ENCODE measurements at places on chromosomes 2 and 18.

DNA sequence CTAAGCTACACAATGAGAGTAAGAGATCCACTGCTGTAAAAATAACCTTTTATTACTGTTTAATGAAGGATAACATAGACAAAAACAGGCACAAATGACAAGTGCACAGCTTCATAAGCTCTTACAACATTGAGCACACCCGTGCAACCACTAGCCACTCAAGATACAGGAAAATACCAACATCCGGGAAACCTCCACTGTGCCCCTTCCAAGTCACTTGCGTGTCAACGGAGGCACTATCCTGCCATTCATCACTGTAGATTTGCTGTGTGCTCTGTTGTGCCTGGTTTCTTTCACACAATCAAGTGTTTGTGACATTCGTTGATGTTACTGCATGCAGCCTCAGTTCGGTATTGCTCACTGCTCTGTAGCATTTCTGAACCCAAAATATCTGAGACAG is 292.9 kb upstream of the MYT1L start:
- DNase-seq, result no peak

DNA sequence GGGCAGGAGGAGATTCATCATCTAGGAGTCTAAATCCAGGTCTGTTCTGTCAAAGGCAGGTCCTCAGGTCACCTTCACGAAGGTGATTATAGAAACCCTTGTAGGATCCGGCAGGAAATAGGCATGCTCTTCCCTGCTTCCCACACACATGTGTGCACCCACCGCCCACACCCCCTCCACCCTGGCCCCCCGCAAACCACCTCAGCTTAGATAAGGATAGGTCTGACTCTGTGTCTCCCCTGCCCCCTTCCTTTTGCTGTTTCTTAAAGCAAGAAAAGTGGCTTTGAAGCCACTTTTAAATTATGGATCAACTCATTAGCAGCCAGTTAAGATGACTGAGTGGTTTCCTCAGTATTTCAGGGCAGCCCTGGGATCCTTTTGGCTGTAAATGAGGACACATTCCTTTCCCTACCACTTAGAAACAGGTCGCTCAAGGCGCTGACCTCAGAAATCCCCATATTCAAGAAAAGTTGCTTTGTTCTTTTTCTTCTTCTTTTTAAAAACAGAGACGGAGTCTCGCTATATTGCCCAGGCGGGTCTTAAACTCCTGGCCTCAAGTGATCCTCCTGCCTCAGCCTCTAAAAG is 14.5 kb upstream of the CIB4 start:
- no peak for DNase-seq

DNA sequence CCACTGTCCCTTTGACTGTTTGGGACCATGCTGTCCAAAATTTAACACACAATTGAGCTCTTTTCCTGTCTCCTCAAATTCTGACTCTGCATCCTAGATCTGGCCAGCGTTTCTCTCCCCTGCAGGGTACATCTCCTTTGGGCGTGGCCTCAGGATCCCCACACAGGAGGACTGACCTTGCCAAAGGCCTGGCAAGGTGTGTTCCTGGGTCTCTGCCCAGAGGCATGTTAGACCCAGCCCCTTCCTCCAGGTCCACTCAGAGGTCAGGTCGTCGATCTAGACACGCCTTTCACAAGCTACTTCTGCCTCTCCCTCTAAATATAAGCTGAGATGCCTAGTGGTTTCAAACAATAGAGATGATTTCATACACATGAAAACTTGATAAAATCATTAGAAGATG is 45.4 kb upstream of the SMIM21 start:
- DNase-seq, result no peak

DNA sequence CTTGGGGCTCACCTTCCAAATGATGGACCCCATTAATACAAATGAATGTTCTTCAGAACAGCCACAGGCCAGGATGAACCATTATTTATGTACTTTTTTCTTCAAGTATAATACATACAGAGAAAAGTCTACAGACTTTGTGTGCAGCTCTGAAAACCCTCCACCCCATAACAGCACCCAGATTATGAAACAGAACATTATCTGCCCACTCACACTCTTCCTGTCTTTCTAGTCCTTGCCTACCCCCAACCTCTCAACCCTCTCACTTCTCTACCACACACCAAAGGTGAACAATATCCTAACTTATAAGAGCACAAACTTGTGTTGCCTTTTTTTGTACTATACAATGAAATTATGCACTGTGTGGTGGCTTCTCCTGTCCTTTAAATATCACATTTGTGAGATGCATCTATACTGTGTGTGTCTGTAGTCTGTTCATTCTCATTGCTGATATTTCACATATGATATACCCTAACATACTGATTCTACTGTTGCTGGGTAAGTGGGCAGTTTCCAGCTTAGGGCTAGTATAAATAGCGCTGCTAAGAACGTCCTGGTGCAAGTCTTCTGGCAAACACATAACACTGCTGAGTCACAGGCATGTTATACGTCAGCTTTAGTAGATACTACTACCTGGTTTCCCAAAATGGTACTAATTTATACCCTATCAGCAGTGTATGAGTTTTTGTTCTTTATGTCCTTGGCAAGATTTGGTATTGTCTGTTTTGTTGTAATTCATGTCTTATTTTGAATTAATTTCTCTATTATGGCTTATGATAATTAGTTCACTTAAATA is 1.0 kb upstream of the NPHP1 start:
- DNase-seq, result no peak

DNA sequence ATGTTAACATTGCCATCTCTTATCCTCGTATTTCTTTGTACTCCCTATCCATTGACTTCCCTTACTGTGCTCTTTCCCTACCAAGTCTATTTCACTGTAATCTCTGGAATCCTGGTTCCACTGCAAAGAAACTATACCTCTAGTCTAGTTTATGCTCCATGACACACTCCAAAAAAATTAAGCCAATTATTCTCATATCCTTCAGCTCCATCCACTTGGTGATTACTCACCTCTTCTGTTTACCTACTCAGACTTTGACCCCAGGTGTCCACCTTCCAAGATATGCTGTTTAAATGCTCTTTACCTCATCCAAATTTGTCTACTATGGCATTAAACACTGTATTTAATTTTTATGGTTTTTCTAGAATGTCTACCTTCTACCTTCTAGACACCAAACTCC is 137.9 kb downstream of the ATAD2B start:
- DNase-seq, result no peak

- DNase-seq, result no peak
Measured at GRCh38 chr2:29114586-29114945, 649 bp upstream of the CLIP4 start.

GRCh38 chr2:175576875-175577274 is 395.4 kb upstream of the ATP5MC3 start:
- no peak for DNase-seq

DNA sequence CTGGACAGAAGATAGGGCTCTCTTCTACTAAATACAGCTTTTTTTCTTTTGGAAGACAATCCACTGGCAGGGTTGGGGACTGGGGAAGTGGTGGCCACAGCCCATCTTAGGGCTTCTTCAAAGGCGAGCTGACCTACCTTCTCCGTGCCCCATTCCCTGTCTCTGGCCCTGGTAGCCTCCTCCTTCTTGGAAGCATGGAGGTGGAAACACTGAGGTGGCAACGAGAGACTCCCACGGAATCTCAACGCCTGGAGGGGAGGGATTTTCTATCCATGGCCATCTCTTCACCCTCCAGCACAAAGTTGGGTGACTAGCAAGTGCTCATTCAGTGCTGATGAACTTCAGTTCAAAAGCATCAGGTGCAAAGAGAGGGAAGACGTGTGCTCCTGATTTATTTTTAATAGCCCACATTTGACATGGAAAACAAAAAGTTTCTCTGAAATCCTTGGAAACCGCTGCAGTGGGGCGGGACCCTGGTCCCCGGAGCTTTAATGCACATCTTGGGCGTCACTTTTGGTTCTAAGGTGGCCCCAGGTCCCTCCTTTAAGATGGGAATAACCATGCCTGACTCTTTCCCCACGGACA is 633 bp upstream of the ARMC9 start:
- DNase-seq, result no peak

DNA sequence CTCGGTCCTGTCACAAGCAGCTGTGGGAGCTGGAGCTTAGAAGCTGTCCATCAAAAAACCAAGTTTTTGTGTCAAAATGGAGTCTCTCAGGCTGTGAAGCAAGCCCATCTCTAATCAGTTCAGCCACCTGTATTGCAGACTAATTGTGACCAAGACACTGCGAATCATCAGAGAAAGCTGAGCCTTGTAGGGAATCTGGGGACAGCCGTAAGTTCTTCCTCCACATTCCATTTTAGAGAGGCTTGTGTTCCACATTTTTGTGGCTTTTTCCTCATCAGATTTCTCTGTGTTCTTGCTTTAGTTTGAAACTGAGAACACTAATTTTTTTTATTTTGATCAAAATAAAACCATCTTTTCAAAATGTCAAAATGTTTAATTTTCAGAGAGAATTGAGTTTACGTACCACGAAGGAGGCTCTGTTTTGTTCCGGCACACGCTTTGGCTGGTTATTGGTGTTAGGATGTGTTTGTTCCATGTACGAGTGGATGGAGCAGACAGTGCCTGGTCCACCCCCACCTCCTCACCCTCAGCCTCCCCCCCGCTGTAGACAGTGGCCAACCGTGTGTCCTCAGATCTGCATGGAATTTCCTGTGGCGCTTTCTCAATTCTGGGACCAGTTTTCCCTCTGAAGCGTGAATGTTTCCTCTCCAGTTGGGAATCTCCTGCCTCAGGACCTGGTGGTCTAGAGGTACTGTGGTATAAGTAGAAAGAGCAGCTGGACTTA is 140.8 kb downstream of the AGAP1 start:
- no peak for DNase-seq

DNA sequence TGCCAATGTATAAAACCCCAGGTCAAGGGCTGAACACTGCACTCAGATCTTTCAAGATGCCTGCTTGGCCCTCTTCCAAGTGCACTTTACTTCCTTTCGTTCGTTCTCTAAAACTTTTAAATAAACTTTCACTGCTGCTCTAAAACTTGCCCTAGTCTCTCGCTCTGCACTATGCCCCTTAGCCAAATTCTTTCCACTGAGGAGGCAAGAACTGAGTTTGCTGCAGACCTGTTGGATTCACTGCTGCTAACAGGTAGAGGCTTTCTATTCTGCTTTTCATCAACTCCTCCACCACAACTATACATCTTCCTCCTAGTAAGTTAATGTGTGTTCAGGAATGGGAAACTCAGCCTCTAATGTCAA is 467.9 kb downstream of the MBD2 start:
- no peak for DNase-seq

DNA sequence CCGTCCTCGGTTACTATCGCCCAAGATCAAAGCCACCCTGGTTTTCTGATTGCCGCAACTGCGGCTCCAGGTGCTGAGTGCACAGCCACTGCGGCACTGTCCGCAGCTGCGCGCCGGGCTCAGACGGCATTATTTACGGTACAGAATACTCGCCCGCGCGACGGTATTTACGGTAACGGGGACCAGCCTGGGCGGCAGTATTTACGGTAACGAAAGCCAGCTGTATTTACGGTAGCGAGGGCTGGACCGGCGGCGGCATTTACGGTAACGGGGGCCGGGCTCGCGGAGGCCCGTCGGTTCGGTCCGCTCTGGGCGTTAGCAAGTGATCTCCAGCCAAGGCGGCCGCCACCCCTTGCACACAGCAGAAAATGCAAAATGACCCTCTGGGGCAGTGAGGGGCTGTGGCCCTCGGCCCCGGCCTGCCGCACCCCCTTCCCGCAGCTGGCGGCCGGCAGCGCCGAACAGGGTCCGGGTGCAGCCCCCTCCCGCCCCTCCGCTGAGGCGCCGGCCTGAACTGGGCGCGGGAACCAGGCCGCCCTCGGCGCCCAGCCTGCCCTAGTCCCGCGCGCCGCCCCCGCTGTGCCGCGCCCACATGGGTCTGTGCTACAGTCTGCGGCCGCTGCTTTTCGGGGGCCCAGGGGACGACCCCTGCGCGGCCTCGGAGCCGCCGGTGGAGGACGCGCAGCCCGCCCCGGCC is at the start of gene GNAL:
TSS of gene GNAL (plus strand) at position 293 of the 697 bp plus-strand sequence. CDS start at position 593, 300 bp downstream.
- DNase-seq, result peak; percentile 71

DNA sequence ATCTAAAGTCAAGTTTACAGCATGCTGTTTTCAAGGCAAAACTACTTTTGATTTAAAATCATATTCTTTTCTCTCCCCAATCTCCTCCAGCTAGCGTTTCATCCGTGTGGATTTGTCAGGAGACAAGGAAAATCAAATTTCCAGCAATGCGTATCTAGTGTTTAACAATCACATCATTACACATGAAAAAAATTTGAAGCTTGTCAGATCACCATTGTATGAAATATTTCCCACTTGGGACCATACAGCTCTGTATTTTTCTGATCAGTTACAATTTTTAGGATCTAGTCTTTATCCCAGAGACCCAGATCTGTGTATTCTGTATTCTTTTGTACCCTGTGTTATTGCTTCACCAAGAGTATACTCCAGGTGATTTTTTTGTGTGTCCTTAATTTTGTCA is 28.6 kb upstream of the CYP1B1 start:
- no peak for DNase-seq

- DNase-seq, result no peak
Measured at GRCh38 chr2:238169708-238170251, 11.0 kb downstream of the ERFE start.

- DNase-seq, result no peak
Measured at GRCh38 chr2:240435948-240436682, 652 bp downstream of the GPC1 start.

GRCh38 chr2:233798335-233799086 is 20.4 kb downstream of the MROH2A start:
- no peak for DNase-seq

- no peak for DNase-seq
Measured at GRCh38 chr2:197144183-197144582, 166.4 kb downstream of the ANKRD44 start.

DNA sequence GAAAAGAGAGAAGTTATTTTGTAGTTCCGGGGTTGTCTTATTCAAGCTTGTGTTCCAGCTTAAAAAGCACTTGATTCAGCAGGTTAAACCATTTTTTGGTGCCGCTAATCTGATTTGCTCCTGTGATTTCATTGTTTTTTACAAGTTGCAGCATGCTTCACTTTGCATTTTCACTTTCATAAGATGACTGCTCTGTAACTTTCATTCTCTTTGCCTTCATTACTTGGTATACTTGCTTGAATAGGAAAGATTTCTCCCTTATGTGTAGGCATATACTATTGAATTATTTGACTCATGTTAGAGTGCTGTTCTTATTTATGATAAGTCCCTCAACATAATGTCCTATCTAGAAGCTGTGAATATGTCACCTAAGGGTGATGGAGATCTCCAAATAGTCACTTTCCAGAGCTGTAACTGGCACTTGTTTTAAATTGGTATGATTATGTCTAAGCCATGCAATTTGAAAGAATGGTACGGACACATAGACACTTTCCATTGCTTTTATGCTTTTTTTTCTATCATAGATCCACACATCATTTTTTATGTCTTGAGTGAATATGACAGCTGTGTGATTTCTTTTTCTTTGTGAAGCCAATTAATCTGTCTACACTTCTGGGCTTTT is 254.5 kb downstream of the DSEL start:
- no peak for DNase-seq

Data from left renal pelvis (tissue), 4 donors.